ENCODE measurements at places on chromosomes 3 and 15. TPM values are rescaled to one million over a fixed set of nuclear protein-coding genes. Genes with fewer than 3 reads are reported as not detected.

DNA sequence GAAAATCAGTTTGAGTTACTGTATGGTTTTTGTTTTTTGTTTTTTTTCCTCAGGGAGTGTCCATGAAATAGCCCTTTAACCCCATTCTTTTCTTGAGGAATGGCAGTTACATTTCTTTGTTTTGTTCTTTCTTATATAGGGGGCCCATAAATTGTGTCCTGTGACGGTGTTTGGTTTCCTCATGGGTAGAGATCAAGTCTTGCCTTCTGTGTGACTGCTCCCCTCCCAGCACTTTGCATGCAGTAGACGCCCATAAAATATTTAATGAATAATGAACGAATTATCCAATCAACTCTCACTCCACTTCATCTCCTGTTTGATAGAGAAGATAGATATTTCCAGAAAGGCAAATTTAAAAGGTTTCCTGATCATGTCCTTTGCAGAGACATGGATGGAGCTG, 78.1 kb downstream of the CADPS start:
- no peak for DNase-seq

DNA sequence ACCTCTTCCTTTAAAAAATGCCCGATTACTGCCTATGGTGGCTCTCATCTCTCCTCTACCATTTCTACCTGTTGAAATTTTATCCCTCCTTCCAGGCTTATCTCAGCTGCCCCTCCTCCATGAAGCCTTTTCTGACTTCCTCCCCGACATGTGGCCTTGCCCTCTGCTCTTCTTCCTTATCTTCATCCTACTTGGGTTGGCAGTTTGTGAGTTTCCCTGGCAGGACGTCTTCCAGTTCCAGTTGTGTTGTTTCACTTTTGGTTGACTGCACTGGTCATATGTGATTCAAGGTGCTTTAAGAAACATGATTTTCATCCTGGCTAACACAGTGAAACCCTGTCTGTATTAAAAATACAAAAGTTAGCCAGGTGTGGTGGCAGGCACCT, 4.4 kb downstream of the DLL4 start:
- no peak for DNase-seq

GRCh38 chr3:170809007-170809974, 60.7 kb downstream of the RPL22L1 start:
- peak; percentile 95 for DNase-seq

DNA sequence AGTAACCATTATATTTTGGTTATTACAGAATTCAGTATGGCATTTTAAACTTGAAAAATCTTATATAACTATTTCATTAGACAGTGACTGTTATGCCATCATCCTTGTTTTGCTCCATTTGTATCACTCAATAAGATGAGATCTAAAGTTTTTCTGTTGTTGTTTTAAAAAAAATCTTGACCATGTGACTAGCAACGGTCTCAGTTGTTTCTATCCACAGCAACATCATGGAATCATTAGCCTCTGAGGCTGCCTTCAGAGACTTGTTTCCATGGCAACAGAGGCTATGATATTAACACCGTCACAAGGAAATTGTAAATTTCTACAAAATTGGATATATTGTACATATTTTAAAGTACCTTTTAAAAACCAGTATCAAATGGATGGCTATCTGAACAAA, 129.8 kb downstream of the DLG1 start:
- DNase-seq, result peak; percentile 56

GRCh38 chr15:29089731-29090616, 179.6 kb downstream of the NSMCE3 start:
- peak; percentile 25 for DNase-seq

- no peak for DNase-seq
Measured at GRCh38 chr3:46501702-46502101, 3.9 kb downstream of the RTP3 start.

GRCh38 chr15:81506071-81506470, 132.1 kb upstream of the TMC3 start:
- DNase-seq, result no peak

DNA sequence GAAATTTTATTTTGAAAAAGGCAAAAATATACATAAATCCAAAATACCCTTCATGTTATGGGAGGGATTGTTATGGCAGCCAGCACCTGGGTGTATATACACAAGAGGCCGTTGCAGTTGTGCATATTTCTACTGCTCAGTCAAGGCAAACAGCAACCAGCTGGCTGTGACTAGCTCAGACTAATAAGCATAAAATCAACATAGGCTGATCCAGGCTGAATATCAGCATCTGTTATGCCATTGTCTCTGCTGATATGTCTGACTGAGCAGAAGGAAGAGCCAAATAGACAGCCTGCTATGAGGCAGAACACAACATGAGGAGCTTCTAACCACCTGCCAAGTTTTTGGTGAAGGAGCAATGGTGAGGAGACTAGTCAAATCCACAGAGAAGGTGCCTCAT, 457.5 kb upstream of the ALCAM start:
- peak; percentile 66 for DNase-seq

GRCh38 chr3:126488185-126488584, 12.5 kb upstream of the ZXDC start:
- no peak for DNase-seq

- no peak for DNase-seq
Measured at GRCh38 chr3:10772271-10773161, 43.5 kb upstream of the SLC6A11 start.

GRCh38 chr3:128932516-128933212, 53.2 kb downstream of the ACAD9 start:
- DNase-seq, result no peak

DNA sequence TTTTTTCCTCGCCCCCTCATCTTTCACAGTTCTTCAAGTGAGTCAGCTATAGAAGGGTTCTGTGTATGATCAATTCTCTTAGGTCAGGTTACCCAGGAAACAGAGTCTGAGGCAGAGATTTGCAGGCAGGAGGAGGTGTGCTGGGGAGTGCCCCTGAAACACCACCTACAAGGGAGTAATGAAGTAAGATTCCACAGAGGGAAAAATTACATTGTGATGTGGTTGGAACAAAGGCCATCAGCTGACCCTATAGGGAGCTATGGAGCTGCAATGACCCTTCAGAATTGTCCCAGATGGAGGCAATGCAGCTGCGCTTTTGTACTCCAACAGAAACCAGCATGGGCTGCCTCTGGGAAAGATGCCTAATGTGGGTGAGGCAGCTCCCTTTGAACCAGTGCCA, 142.2 kb upstream of the CNTN3 start:
- no peak for DNase-seq

- peak; percentile 50 for DNase-seq
Measured at GRCh38 chr15:59501597-59501996, 63.6 kb downstream of the FAM81A start.

DNA sequence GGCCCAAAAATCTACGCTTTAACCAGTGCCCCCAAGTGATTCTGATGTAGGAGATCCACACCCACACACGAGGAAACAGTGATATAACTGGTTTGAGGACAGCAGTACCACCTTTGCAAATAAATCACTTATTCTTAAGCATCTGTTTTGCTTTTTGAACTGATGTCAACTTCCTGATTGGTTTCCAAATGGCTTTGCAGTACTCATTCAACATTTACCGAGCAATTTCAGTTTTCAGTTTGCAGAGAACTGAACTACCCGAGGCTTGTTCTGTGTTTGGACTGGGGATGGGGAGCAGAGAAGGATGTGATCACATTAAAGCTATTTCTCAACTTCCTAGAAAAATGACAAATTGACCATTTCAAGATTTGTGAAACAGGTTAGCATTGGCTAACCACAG, 1.1 kb upstream of the GYG1 start:
- no peak for DNase-seq

- DNase-seq, result no peak
Measured at GRCh38 chr3:142007710-142008399, 131.4 kb downstream of the ATP1B3 start.

- no peak for DNase-seq
Measured at GRCh38 chr3:4996223-4996765, 17.1 kb downstream of the BHLHE40 start.

- DNase-seq, result no peak
Measured at GRCh38 chr3:37918627-37919026, 56.9 kb downstream of the CTDSPL start.

GRCh38 chr15:57785959-57786358, 79.4 kb downstream of the POLR2M start:
- DNase-seq, result no peak

- peak; percentile 11 for DNase-seq
Measured at GRCh38 chr3:47577583-47578118, 1.0 kb downstream of the CSPG5 start.

GRCh38 chr3:186772281-186772694, 11.1 kb upstream of the EIF4A2 start:
- no peak for DNase-seq

DNA sequence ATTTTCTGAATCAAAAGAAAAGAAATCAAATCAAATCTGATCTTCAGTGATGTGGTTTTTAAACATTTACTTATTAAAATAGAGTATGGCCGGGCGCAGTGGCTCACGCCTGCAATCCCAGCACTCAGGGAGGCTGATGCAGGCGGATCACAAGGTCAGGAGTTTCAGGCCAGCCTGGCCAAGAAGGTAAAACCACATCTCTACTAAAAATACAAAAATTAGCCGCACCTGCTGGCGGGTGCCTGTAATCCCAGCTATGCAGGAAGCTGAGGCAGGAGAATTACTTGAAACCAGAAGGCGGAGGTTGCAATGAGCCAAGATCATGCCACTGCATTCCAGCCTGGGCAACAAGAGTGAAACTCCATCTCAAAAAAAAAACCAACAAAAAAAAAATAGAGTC, 169.1 kb downstream of the ULK4 start:
- DNase-seq, result no peak

GRCh38 chr3:14471016-14471415, 68.6 kb downstream of the SLC6A6 start:
- no peak for DNase-seq

- peak; percentile 40 for DNase-seq
Measured at GRCh38 chr15:69862540-69862939, 235.2 kb downstream of the TLE3 start.

DNA sequence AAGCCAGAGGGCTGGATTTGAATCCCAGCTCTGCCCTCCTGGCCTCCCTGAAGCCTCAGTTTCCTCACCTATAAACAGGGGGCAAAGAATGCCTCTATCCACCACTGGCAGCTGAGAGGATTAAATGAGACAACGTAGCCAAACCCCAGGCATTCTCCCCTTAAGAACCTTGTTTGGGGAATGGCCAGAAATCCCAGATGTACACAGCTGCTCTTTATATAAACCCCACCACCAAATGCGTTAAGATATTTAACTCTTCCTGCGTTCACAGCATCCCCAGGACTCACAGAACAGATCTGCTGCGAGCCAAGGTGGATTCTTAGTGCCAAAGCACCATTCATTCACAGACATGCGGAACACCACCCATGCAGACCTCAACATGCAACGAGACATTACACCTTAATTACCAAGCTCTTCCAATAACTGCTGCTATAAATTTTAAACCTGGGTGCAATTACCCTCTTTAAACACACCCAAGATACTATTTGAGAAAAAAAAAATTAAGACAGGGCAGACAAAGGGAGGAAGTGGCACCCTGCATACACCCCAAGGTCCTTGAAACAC, 5.2 kb downstream of the TLE3 start:
- no peak for DNase-seq

DNA sequence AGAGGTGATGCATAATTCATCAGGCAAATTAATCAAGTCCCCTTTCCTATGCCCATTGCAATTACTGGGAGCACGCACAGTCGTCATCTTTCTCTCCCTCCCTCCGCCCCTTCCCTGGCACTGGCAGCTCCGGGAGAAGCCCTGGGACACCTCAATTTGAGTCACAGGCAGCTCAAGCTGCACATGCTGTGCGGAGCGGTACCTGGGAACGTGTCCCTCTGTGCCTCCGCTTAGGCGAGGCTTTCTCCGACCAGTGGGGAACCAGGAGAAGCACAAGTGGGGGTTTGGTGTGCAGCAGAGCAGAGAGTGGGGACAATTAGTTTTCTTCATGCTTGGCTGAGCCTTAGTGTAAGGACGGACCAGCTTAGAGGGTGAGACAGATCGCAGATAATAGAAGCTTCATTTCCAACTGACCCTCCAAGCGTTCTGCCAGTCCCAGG, 88.3 kb downstream of the SOX14 start:
- no peak for DNase-seq

- DNase-seq, result no peak
Measured at GRCh38 chr3:9949626-9950025, 2.6 kb downstream of the PRRT3 start.

GRCh38 chr15:90623854-90624253, 93.3 kb upstream of the BLM start:
- no peak for DNase-seq

Gene TMC3
- total RNA-seq, result not detected

Gene EPHA3
- total RNA-seq, result 0.20 TPM

Gene DPPA4
- not detected for total RNA-seq

Gene NAALADL2
- total RNA-seq, result 5.1 TPM

Gene SLC7A14
- total RNA-seq, result 2.8 TPM

Gene SPATA12
- 0.07 TPM for total RNA-seq

Gene POTEB
- not detected for total RNA-seq

Gene RTP1
- total RNA-seq, result not detected

Gene ERICH6
- total RNA-seq, result 0.07 TPM

Gene GPR149
- total RNA-seq, result not detected

Gene GOLGA8S
- total RNA-seq, result not detected
